ENCODE measurements at places on chromosomes 11 and 22.

GRCh38 chr22:46070803-46071450 is 79.4 kb upstream of the PPARA start:
- peak; percentile 80 for DNase-seq

DNA sequence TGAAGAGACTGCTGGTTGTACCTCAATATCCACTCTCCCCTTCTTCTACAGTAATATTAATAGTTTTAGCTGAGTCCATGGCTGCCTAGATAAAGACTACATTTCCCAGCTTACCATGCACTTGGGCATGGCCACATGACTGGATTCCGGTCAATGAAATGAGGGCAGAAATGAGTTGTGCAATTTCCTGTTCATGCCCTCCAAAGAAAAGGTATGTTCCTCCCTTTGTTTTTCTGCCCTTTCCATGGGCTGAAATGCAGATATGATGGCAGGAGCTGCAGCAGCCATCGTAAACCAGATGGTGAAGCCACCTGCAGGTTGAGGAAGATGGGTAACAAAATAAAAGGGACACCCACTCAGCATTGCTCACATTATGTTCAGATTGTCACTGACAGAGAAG is 15.3 kb upstream of the ELFN2 start:
- no peak for DNase-seq

GRCh38 chr22:23137905-23138561 is 3.8 kb downstream of the RSPH14 start:
- DNase-seq = no peak

DNA sequence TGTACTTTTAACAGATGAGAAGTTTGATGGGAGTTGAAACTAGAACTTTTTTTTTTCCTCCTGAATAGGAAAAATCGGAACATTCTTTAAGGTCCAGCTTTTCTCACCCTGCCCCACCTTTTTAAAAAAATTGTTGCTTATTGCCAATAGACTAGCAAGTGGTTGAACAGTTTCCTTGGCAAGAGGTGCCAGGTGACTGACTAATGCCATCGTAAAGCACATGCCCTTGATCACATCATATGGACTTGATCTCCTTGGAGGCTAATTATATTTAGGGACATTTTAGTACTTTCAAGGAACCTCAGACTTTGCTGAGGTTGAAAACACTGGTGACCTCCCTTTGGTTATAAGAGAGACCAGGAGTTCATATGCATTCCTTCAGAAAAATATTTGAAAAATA is 57.6 kb downstream of the MTMR3 start:
- no peak for DNase-seq

GRCh38 chr11:69317401-69318092 is 23.6 kb downstream of the MYEOV start:
- no peak for DNase-seq

DNA sequence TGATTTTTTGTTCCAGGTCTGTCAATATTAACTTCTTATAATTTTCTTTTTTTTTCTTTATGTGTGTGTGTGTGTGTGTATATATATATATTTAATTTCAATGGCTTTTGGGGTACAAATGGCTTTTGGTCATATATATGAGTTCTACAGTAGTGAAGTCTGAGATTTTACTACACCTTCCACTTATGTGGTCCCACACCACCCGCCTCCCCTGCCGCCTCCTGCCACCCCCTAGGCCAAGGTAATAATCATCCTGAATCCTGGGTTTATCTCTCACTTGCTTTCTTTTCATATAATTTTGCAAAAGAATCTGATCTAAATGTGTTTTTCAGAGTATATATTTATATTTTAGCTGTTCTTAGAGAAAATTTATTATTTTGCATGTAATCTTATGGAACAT is 11.1 kb downstream of the NEAT1 start:
- DNase-seq = no peak

DNA sequence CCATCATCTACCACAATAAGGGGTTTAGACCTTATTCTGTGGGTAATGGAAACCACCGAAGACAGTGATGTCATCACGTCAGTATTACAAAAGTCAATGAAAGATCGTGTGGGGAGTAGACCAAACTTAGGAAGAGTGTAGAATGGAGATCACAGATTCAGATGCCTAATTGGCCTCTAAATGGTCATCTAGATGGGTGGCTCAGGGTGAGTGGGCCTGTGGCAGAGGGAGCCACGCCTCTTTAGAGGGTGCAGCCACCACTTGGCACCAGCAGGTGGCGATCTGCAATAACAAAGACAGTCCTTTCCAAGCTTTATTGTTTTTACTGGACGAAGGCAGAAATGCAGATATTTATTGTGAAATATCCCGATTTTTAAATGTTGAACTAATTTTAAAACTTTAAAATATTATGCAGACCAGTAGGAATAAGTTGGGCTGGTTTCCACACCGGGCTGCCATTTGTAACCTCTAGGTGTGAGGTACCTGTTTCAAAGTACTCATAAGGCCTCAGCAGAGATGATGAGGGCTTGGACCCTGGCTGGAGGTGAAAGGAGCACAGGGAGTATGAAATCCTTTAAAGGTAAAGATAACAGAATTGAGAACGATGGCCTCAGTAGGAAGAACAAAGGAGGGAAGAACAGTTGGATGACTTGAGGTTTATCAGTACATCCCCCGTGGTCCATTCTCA is 222.0 kb downstream of the DBX1 start:
- DNase-seq = peak; percentile 90

GRCh38 chr11:94450048-94450447 is 43.6 kb downstream of the MRE11 start:
- DNase-seq = no peak

DNA sequence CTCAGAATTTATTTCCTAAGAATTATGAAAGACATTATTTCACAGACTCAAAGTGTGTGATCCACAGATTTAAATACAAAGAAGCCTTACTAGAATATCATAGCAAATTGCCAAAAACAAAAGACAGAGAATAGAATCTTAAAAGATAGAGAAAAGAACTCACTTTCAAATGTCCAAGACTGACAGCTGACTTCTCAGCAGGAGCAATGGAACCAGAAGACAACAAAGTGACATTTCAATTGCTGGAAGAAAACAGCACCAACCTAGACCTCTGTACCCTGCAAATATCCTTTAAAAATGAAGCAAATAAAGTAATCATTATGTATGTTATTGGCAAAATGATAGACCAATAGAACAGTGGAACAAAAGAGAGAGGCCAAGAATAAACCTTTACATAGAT is 109.2 kb downstream of the TTC17 start:
- DNase-seq = no peak

DNA sequence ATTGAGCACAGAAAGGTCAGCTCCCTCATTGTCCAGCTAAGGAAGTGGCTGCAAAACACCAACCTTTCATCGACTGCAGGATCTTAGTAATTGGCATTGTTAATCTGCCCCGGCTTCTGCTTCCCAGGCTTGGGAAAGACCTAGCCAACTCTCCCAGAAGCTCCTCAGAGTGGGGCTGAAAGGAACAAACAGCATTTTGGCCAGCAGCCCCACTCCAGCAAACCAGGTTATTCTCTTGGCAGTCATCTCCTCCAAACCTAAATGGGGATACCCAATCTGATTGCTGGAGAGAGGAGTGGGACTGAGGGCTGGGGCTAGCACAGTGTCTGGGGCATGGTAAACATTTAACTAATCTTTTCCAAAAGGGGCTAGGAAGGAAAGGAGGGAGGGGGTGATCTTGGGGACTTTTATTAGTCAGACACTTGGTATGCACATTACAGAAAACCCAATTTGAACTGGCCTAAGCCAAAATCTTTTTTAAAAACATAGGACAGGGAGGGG is 294.4 kb downstream of the MN1 start:
- DNase-seq = no peak

- no peak for DNase-seq
Measured at GRCh38 chr11:121552644-121553043, 99.9 kb upstream of the SORL1-AS1 start.

DNA sequence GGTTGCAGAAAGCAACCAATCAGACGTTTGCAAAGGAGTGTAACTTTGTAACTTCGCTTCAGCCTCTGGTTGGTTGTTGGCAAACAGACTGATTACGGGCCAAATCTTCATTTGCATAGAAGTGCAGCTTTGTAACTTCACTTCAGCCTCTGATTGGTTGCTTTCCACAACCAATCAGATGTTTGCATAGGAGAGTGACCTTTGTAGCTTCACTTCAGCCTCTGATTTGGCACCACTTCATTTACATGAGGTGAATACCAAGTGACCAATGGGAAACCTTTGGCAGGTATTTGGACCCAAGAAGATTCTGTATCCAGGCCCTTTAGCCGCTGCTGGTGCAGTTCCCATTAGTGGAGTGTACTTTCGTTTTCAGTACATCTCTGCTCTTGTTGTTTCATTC is 16.0 kb downstream of the USP47 start:
- no peak for DNase-seq

GRCh38 chr11:12019337-12019736 is 10.9 kb upstream of the DKK3 start:
- no peak for DNase-seq

DNA sequence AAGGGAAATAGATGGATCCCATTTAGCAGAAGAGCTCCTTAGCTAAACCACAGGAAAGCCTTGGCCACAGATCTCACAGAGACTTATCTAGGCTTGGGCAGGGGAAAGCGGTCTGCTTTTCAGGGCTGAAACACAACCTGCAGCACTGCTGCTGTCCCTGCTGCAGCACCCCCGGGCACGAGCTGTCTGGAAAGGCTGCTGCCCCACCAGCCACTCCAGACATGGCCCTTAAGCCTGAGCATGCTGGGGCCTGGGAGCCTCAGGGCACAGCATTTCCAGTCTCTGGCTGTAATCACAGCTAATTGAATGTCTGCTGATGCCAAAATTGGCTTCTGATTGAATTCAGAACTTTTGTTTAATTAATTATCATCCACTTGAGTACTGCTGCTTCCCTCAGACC is 115.0 kb downstream of the TMPRSS5 start:
- no peak for DNase-seq

DNA sequence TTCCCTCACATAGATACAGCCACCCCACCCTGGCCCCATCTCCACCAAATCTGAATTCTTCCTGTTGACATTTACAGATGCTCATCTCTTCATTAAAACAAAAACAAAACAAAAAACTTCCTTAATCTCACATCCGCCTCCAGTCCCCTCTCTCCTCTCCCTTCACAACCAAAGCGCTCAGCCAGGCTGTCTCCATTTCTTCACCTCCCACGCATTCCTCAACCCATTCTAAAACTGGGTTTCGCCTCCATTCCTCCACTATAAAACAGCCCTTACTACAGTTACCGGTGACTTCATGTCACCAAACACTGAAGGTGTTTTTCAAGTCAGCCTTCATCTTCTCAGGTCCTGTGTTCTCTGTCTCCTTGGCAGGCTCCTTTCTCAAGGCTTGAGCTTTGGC is 9.6 kb downstream of the BACE1-AS start:
- no peak for DNase-seq

- no peak for DNase-seq
Measured at GRCh38 chr11:57323167-57323854, 1.4 kb downstream of the TNKS1BP1 start.

GRCh38 chr11:11148104-11148509 is 204.9 kb downstream of the CSNK2A3 start:
- DNase-seq = peak; percentile 90

Data from endodermal cell (in vitro differentiated cells).